Trophoblast cell (in vitro differentiated cells and primary cell): ENCODE measurements at places on chromosomes 3 and 15.

GRCh38 chr3:88616413-88616812 lies 466.7 kb downstream of the C3orf38 start:
- no peak overlapping the region for H3K27ac ChIP-seq
- no peak for DNase-seq
- H3K4me1 ChIP-seq, result no peaks in the 10 kb centered on the region
- no peaks in the 10 kb centered on the region for H3K27me3 ChIP-seq
- no peaks in the 10 kb centered on the region for H3K36me3 ChIP-seq

- no peak for DNase-seq
- H3K4me3 ChIP-seq, result no peak overlapping the region
- no peaks in the 10 kb centered on the region for H3K4me1 ChIP-seq
Measured at GRCh38 chr15:76939715-76940114, 8.2 kb downstream of the RCN2 start.

- DNase-seq, result no peak
- no peak overlapping the region for H3K27ac ChIP-seq
- peaks cover 7% of the 10 kb centered on the region for H3K36me3 ChIP-seq
- H3K27me3 ChIP-seq, result no peaks in the 10 kb centered on the region
- no peaks in the 10 kb centered on the region for H3K4me1 ChIP-seq
Measured at GRCh38 chr15:72560458-72560857, 86.3 kb downstream of the ARIH1 start.

GRCh38 chr3:44223299-44223698 lies 18.4 kb upstream of the TOPAZ1 start:
- H3K27me3 ChIP-seq, result no peaks in the 10 kb centered on the region
- H3K27ac ChIP-seq, result no peak overlapping the region
- no peaks in the 10 kb centered on the region for H3K4me1 ChIP-seq
- no peak for DNase-seq
- no peak overlapping the region for H3K4me3 ChIP-seq
- no peaks in the 10 kb centered on the region for H3K36me3 ChIP-seq

DNA sequence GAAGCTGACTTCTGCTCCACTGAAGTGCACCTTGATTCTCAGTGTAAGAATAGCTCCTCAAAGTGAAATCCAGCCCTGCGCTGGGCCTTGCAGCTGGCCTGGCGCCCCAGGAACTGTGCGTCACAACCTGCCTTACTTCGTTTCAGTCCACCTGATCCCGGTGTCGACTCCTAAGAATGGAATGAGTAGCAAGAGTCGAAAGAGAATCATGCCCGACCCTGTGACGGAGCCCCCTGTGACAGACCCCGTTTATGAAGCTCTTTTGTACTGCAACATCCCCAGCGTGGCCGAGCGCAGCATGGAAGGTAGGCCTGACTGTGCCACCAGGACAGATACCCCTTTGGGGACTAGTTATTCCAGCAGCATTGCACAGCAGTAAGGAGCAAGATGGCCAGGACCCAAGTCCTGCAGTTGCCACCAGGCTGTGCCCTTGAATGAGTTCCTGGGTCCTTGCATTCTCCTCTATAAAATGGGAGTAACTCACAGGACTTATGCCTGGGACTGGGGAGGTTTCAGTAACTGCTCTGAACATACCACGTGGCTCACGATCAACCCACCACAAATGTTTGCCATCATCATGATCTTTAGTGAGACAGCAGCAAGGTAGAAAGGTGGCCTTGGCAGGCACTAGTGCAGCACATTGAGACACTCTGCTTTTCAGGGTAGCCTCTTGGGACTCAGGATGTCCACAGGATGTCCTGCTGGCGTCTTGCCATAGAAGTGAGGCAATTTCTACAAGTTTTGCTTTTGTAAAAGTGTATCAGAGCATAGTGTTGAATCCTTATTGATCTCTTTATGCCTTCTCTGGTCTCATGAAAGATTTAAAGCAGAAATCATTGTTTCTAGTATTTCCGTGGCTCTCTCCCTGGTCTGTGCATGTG lies 46.8 kb downstream of the PXYLP1 start:
- peaks cover 16% of the 10 kb centered on the region for H3K4me1 ChIP-seq
- H3K27me3 ChIP-seq, result no peaks in the 10 kb centered on the region
- no peak overlapping the region for H3K4me3 ChIP-seq
- H3K36me3 ChIP-seq, result peaks cover 2% of the 10 kb centered on the region
- no peak overlapping the region for H3K27ac ChIP-seq

DNA sequence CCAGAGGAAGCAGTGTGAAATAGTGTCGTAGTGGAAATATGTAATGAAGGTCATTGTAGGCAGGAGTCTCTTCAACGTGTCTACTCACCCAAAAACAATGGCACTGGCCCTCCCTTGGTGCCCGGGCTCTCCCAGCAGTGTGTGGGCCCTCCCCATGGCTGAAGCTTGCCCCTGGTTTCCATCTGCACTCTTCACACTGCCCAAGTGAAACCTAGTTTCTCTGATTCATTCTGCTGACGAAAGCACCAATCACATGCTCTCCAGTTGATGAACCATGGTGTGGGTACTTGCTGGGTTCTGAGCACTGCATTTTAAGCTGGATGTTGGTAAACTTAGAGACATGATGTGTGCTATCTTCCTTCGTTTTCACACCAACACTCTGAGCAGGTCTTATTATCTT lies 61.0 kb upstream of the AGBL1 start:
- H3K4me3 ChIP-seq, result no peak overlapping the region
- DNase-seq, result no peak
- H3K36me3 ChIP-seq, result no peaks in the 10 kb centered on the region

- H3K4me1 ChIP-seq, result peaks cover 19% of the 10 kb centered on the region
- H3K27ac ChIP-seq, result no peak overlapping the region
- DNase-seq, result no peak
Measured at GRCh38 chr3:54897028-54897711, 30.7 kb downstream of the LRTM1 start.

DNA sequence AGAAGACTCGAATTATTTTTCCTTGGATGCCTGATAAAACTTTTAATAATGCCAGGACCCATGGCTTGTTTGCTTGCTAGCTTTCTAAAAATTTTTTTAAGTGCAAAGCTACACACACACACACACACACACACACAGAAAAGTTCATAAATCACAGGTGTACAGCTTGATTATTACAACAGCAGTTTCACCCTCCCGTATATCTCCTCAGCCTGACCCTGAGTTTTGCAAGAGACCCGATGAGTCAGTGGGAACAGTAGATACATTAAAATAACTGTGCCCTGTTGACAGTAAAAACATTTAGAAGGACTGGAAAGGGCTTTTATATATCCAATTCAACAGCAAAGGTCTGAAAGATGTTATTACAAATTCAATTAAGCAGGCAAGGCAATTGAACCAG lies 46.7 kb downstream of the EMC4 start:
- no peaks in the 10 kb centered on the region for H3K4me1 ChIP-seq
- H3K4me3 ChIP-seq, result no peak overlapping the region
- peak; percentile 21 for DNase-seq
- no peak overlapping the region for H3K27ac ChIP-seq

DNA sequence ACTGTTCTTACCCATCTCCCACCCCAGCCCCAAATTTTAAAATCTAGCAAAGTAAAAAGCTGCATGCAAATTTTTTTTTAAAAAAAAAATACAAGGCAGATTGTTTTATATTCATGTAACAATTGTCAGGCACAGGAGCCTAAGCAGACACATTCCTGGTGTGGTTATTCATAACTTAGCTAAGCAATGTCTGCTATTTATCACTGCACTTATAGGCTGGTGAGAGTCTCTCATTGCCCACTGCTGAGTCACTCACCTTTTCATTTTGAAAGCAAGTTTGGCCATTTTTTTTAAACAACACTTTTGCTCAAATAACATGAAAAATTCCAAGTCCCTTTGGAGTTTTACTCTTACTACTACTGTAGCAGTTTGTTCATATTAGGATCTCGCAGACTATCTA lies 413.9 kb downstream of the RBMS3 start:
- H3K4me3 ChIP-seq, result no peak overlapping the region
- peak; percentile 92 for DNase-seq
- no peaks in the 10 kb centered on the region for H3K27me3 ChIP-seq
- peaks cover 2% of the 10 kb centered on the region for H3K4me1 ChIP-seq
- no peak overlapping the region for H3K27ac ChIP-seq

DNA sequence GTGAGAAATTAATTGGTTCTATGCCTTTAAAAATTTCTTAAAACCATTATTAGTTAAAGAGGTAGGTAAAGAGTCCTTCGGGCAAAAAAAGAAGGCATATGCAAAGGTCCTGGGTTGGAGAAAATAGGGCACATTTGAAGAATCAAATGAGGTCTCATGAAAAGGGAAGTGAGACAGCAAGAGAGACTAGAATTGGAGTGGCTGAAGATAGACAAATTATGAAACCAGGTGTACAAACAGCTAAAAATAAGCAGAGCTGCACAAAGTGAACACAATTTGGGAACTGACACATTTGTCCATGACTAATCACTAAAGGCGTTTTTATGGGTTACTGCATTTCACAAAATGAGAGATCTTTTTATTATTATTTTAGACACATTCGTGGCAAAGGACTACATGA lies 581.2 kb downstream of the PYDC2 start:
- no peak for DNase-seq
- no peaks in the 10 kb centered on the region for H3K4me1 ChIP-seq
- no peaks in the 10 kb centered on the region for H3K27me3 ChIP-seq
- H3K27ac ChIP-seq, result no peak overlapping the region
- no peak overlapping the region for H3K4me3 ChIP-seq

DNA sequence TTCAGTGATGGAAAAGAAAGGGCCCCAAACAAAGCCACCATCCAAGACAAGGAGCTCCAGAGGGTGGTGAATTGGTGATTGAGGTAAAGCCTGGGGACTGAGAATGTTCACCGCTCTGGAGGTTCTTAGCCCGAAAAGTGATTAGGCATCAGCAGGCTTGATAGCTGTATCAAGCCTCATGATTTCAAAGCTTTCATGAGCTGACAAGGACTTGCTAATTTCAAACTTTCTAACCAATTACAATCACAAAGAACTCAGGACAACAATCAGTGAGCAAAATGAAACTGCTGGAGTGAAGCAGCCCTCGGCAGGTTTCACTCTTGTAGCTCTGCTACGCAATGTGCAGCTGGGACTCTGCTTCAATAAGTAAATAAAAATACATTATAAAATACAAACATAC lies 391.3 kb downstream of the TIGIT start:
- H3K27me3 ChIP-seq, result no peaks in the 10 kb centered on the region
- H3K27ac ChIP-seq, result no peak overlapping the region
- DNase-seq, result no peak
- no peaks in the 10 kb centered on the region for H3K36me3 ChIP-seq
- H3K4me1 ChIP-seq, result no peaks in the 10 kb centered on the region

DNA sequence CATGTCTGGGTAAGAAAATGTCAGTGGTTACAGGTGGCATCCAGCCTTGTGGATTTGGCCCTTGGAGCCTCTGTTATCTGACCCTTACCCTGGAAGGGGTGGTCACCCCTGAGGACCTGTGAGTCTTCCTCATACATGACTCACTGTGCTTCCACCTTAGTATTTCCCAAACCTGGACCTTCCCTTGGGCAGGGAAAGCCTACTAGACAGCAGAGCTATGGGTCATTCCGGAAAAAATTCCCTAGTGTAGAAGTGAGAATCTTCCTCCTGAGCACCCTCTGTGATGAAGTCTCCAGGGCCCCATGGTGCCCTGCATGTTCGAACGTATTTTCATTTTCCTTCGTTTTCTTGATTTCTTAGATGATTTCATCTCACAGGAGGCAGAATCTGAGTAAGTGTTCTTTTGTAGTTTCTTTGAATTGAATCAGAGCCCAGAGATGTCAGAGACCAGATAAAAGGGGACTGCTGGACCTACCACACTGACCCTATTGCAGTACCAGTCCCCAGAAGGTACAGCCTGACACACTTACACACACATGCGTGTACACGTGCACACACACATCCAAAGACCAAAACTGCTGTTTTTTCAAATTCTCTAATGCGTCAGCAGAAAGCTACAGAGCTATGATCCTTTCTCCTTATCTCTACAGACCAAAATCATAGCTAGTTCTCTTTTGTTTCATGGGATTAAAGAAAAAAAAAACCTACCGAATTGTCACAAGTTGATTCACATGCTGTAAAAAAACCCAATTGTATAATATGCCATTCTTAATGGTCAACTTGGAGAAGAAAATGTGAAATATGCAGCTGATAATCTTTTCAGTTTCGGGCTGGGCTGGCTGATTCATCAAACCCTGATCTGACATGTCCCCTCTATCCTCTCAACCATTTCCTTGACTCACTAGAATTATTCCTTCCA lies 50.5 kb upstream of the ARHGEF3 start:
- no peaks in the 10 kb centered on the region for H3K27me3 ChIP-seq
- peaks cover 15% of the 10 kb centered on the region for H3K4me1 ChIP-seq
- no peak overlapping the region for H3K27ac ChIP-seq
- no peaks in the 10 kb centered on the region for H3K36me3 ChIP-seq

DNA sequence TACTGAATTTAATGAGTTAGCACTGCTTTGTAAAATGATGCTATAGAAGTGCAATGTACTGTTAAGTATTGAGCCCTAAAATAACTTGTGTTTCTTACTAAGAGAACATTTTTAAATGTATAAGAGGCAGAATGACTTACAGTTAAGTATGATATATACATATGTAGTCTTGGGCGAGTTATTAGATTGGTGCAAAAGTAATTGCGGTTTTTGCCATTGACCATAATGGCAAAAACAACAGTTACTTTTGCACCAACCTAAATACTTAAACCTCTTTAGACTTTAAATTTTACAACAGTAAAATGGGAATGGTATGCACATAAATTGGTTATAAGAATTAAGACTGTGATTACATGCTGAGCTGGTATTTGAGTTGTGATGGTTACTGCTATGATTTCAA lies 79.8 kb downstream of the CNTN3 start:
- H3K27me3 ChIP-seq, result no peaks in the 10 kb centered on the region
- no peaks in the 10 kb centered on the region for H3K4me1 ChIP-seq
- H3K4me3 ChIP-seq, result no peak overlapping the region
- no peak for DNase-seq
- no peaks in the 10 kb centered on the region for H3K36me3 ChIP-seq
- no peak overlapping the region for H3K27ac ChIP-seq

GRCh38 chr3:149239357-149239936 lies 17.8 kb upstream of the CP start:
- peaks cover 12% of the 10 kb centered on the region for H3K4me1 ChIP-seq
- no peak overlapping the region for H3K27ac ChIP-seq
- no peak overlapping the region for H3K4me3 ChIP-seq
- no peaks in the 10 kb centered on the region for H3K27me3 ChIP-seq
